Occipital lobe (tissue), 3 donors: ENCODE measurements at places on chromosomes 7 and 10. TPM values are rescaled to one million over a fixed set of nuclear protein-coding genes. Genes with fewer than 3 reads are reported as not detected.

The WEE2 gene
- 0.16 TPM for total RNA-seq

The SLC16A12 gene
- 4.1 TPM for total RNA-seq

The UNCX gene
- not detected for total RNA-seq

The PAPOLB gene
- total RNA-seq: 0.94 TPM

The ZNF488 gene
- 1.9 TPM for total RNA-seq

The MACC1 gene
- total RNA-seq: 0.16 TPM

The FBXO24 gene
- 0.16 TPM for total RNA-seq

The STRIP2 gene
- 0.94 TPM for total RNA-seq

The SVOPL gene
- 0.78 TPM for total RNA-seq

The HECTD2 gene
- 80.8 TPM for total RNA-seq

The SEMA3E gene
- total RNA-seq: 22.9 TPM

The INA gene
- total RNA-seq: 177 TPM

The GRM3 gene
- 179 TPM for total RNA-seq

The FOXI2 gene
- not detected for total RNA-seq

The SLC35B4 gene
- total RNA-seq: 27.9 TPM

The MMS19 gene
- total RNA-seq: 55.4 TPM

The DPP6 gene
- 36.7 TPM for total RNA-seq
